ENCODE measurements at places on chromosomes 7 and 10.

DNA sequence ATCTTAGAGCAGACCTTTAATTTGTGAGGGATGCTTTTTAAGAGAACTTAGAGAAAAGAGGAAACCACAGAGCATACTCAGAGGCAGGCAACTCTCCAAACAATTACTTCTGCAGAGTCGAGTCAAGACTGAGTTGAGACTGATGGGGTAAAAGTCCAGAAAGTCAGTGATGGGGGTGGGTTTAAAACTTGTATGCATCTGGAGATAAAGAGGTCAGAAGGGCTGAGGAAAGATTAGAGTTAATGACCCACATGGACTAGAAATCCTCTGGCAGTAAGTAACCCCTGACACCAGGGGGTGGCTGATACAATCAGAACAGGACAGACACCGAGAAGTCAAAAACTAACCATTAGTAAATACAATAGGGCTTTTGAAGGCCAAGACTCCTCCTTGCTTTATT is 42.4 kb upstream of the SEPTIN7 start:
- DNase-seq: no peak

DNA sequence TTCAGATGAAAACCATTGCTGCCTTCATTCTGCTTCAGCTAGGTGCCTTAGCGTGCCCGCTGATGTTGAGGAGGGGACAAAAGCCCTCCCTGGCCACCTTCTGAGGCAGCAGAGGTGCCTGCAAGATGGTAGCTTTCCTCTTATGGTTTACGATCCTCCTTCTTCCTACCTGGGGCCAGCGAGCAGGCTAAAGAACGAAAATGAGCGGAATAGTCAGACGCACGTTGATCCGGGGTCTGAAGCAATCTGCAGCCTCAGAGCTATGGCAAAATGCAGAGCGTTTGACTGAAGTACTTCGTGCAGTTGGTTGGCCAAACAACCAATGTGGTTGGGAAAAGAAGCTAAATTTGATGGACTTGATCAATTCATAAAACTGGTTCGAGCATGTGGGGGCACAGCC is 95.5 kb downstream of the GATA3 start:
- no peak for DNase-seq

- peak; percentile 20 for DNase-seq
These were observed 580 bp downstream of the MRPS16 start for GRCh38 chr10:73251683-73252444.

GRCh38 chr10:92692080-92692671 is 2.4 kb downstream of the HHEX start:
- DNase-seq: no peak

- DNase-seq: no peak
These were observed 98.4 kb downstream of the CHRM2 start for GRCh38 chr7:136966825-136967224.

DNA sequence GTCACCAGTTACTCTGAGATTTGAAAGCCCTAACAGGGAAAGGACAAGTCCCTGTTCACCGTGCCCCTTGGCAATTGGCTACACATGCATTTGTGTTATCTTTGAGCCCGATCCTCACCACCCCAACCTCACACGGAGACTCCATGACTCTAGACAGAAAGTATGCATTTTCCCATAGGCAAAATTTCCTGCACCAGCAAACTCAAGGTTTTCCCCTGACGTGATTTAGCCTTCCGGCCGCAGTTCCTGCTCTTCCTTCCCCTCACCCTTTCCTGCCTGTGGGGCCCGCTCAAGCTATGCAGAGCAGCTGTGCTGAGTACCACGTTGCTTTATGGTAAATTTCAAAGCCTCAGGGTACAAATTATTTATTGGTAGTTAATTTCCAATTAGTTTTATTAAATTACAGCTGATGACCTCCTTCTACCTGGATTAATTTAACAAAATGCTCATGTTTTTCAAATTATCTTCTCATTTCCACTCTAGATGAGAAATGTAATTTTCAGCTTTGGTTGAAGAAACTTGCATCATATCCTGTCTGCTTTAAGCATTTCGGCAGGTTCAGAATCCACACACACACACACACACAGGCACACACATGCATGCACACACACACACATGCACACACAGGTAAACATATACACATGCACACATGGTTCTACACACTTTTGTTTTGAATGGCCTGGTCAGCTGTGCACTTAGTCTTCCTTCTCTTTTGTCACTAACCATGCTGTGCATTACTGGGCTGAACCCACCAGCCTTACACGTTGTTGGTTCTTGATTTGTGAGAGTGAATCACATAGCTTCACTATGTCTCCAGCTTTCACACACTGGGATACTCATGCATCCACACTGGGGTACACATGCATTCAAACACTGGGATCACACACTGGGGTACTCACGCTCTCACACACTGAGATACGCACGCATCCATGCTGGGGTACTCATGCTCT is 283.1 kb upstream of the PITRM1 start:
- DNase-seq: no peak

GRCh38 chr10:51008346-51008745 is 65.9 kb upstream of the PRKG1 start:
- no peak for DNase-seq

- peak; percentile 62 for DNase-seq
These were observed 2.5 kb downstream of the TRIM8 start for GRCh38 chr10:102646610-102647442.

- no peak for DNase-seq
These were observed 173.5 kb upstream of the ADCY1 start for GRCh38 chr7:45400680-45401079.

DNA sequence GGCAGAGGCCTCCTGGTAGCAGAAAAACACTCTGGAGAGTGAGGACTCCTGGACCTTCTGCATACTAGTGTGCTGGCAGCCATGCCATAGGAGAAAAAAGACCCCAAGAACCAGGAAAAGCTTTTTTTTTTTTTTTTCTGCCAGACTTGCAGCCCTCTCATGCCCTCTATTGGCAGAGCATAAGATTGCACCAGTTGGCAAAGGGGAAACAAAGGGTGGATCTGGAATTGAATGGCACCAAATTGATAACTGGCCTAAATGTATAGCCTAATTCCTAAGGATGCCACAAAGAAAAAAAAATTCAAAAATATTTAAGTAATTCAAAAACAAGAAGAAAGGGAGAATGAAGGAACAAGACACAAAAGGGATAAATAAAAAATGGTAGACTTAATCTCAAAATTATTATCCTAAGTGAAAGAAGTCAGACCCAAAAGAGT is 112.5 kb upstream of the GHITM start:
- DNase-seq: peak; percentile 15

GRCh38 chr7:102004229-102004628 is 186.8 kb downstream of the CUX1 start:
- DNase-seq: no peak

DNA sequence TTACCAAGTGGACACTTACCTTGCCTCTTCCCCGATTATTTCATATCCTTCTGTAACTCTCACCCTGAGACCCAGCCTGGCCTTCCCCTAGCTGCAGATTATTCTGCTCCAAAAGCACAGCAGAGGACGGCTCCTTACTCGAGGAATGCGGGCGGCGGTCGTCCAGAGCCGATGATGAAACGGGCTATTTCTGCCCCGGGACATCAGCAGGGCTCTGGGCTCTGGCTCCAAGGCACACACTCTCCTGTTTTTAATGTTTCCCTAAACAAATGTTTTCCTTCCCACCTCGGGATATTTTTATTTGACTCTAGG is 343 bp upstream of the C10orf71 start:
- no peak for DNase-seq

GRCh38 chr10:59582058-59582457 is 127.6 kb downstream of the SLC16A9 start:
- DNase-seq: no peak

- DNase-seq: no peak
These were observed 26.7 kb upstream of the CRHR2 start for GRCh38 chr7:30708983-30709382.

GRCh38 chr10:12841426-12841825 is 160.1 kb downstream of the CCDC3 start:
- DNase-seq: no peak

- DNase-seq: no peak
These were observed 134.7 kb upstream of the GALNT17 start for GRCh38 chr7:70997261-70997660.

- DNase-seq: peak; percentile 71
These were observed 90.3 kb downstream of the MYL10 start for GRCh38 chr7:101538596-101539459.

- no peak for DNase-seq
These were observed 21.1 kb upstream of the FAM221A start for GRCh38 chr7:23658831-23659427.

- no peak for DNase-seq
These were observed 663.5 kb downstream of the SORCS1 start for GRCh38 chr10:106500925-106501525.

DNA sequence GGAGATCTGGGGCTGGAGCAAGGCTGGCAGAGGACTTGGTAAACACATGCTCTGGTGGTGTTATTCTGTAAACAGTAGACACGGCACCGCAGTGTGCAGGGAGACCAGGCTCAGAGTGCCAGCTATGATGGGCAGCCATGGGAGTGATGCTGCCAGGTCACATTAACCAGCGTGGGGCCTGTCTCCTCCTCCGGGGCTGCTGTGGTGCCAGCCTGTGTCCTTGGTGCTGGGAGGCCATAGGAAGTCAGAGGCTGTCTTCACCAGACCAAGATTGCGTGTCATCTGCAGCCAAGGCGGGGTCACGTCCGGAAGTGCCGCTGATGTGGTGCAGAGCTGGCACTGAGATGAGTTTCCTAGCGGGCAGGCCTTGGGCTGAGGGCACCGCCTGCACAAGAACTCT is 236.0 kb downstream of the GLRX3 start:
- DNase-seq: no peak

GRCh38 chr7:114856625-114857024 is 65.3 kb upstream of the MDFIC start:
- no peak for DNase-seq

GRCh38 chr7:28893888-28894287 is 64.2 kb downstream of the TRIL start:
- DNase-seq: no peak
